Breast epithelium (tissue), 4 donors: ENCODE measurements at places on chromosomes 3 and 15. TPM values are rescaled to one million over a fixed set of nuclear protein-coding genes. Genes with fewer than 3 reads are reported as not detected.

The LYZL4 gene
- total RNA-seq: not detected

- no peaks in the 10 kb centered on the region for H3K27me3 ChIP-seq
- no peak overlapping the region for H3K4me3 ChIP-seq
- no peaks in the 10 kb centered on the region for H3K4me1 ChIP-seq
- DNase-seq: no peak
- H3K36me3 ChIP-seq: no peaks in the 10 kb centered on the region
These were observed 165.2 kb downstream of the ZPLD1 start for GRCh38 chr3:102599819-102600576.

- H3K4me1 ChIP-seq: no peaks in the 10 kb centered on the region
- DNase-seq: no peak
- no peaks in the 10 kb centered on the region for H3K36me3 ChIP-seq
- H3K4me3 ChIP-seq: no peak overlapping the region
- no peaks in the 10 kb centered on the region for H3K27me3 ChIP-seq
- no peak overlapping the region for H3K27ac ChIP-seq
These were observed 9.6 kb downstream of the GALK2 start for GRCh38 chr15:49179433-49180190.

- H3K36me3 ChIP-seq: no peaks in the 10 kb centered on the region
- no peak for DNase-seq
- H3K27ac ChIP-seq: no peak overlapping the region
- no peak overlapping the region for H3K4me3 ChIP-seq
- H3K4me1 ChIP-seq: no peaks in the 10 kb centered on the region
These were observed 29.7 kb downstream of the SUCLG2 start for GRCh38 chr3:67624687-67625086.

The CCR2 gene
- 2.2 TPM for total RNA-seq

DNA sequence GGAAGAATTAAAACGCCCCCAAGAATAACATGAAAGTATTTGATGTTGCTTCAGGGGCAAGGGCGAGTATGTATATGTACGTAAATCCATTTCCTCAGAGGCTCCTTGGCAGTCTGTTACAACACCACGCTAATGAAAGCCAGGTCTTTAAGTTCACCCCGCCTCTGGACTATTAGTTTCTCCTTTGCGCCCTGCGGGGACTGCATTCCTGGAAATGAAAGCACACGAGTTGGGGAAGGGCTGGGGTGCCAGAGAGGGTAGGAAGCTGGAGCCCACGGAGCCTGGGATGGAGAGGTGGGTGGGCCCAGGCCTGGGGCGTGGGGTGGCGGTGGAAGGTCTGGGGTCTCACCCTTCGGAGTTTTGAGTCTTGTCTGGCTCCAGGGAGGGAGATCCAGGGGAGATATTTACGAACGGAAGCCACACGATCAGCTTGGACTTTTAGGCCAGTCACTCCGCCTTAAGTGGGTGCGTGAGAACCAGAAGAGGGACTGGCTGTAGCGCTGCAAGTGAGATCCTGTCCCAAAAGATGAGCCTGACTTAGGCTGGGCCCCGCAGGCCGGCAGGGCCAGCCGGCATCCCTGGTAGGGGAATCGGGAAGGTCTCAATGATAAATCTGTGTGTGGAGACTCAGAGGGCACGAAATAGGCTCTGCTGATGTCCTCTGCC lies 1.6 kb upstream of the PLCL2 start:
- peaks cover 4% of the 10 kb centered on the region for H3K4me1 ChIP-seq
- H3K27ac ChIP-seq: peak overlapping the region; percentile 96

GRCh38 chr15:26893351-26894065 lies 26.6 kb downstream of the GABRA5 start:
- no peak overlapping the region for H3K27ac ChIP-seq
- DNase-seq: no peak
- no peak overlapping the region for H3K4me3 ChIP-seq
- H3K36me3 ChIP-seq: no peaks in the 10 kb centered on the region
- H3K27me3 ChIP-seq: no peaks in the 10 kb centered on the region

DNA sequence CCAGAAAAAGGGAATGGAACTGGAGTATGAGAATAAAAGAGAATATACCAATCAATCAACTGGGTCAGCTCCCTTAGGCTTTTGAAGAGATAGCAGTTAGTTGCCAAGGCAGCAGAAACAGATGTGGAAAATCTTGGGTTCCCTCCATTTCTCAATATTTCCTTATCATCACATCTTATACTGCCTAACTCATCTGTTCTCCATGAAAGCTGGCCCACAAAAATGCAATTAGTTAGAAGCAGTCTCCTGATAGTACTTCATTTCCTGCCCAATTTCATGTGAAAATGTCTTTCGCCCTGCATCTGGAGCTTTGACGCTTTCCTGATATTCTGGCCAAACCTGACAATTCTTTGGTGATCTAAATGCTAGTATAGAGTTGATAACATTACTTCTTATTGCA lies 30.1 kb upstream of the SPTSSB start:
- H3K27ac ChIP-seq: no peak overlapping the region
- no peaks in the 10 kb centered on the region for H3K36me3 ChIP-seq
- H3K27me3 ChIP-seq: no peaks in the 10 kb centered on the region
- no peaks in the 10 kb centered on the region for H3K4me1 ChIP-seq

The RPL39L gene
- 5.4 TPM for total RNA-seq

The STXBP5L gene
- total RNA-seq: not detected

DNA sequence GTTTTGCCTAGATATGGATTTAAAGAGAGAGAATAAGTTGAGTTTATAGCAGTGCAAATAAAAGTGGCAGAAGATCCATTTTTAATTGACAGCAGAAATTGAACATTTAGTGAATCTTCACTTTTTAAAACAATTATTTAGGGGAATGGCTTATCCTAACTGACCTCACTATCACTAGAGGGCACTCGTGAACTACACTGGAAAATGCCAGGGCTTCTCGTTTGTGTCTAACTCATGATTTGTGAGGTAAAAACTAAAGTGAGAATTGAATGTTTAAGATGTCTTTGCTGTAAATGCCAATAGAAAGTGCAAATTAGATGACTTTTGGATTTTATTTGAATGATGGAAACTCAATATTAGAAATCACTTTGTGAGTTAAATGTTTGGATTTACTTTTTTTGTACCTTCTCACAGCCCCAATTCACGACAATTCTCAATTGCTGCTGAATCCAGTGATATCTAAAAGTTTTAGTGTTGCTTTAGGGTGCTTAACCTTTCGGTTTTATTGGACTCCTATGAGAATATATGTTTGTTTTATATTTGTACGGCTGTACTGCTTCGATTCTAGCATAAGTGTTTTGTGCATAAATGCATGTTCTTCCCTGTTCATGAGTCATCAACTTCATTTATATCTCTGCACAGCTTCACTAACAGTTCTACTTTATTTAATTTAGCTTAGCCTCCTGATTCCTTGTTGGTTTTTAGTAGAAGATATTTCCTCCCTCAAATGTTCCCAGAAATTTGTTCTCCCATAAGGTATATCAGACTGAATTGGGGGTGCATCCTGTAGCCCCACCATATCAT lies 462.1 kb downstream of the MFSD1 start:
- no peak overlapping the region for H3K4me3 ChIP-seq
- no peaks in the 10 kb centered on the region for H3K27me3 ChIP-seq
- H3K36me3 ChIP-seq: no peaks in the 10 kb centered on the region
- H3K4me1 ChIP-seq: no peaks in the 10 kb centered on the region

The ANKRD63 gene
- total RNA-seq: not detected

DNA sequence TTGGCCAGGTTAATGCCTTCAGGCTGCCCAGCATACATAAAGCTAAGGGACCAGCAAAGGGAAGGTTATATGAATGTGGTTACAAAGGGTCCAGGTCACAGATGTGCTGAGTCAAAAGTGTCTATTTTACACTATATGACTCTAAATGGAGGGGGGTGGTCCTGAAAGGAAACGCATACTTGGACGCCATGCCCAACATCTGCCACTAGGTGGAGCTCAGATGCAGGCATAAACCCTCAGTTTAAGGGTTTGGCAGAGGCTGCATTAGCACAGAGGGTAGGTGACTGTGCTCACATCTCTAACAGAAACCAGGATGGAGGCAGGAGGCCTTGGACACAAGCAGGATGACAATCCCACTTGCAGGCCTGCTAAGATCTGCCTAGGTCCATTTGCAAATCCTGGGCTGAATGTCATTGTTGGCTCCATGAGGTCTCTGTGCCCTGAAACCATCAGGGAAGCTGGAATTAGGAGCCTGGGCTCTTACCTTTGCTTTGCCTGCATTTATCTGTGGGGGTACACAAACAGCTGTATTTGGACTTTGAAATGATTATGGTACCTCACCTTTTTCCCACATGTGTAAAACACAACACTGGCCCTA lies 55.8 kb downstream of the ZNF621 start:
- no peaks in the 10 kb centered on the region for H3K4me1 ChIP-seq
- peak; percentile 36 for DNase-seq
- no peaks in the 10 kb centered on the region for H3K27me3 ChIP-seq

- no peak overlapping the region for H3K27ac ChIP-seq
- H3K4me1 ChIP-seq: no peaks in the 10 kb centered on the region
- no peaks in the 10 kb centered on the region for H3K27me3 ChIP-seq
- H3K4me3 ChIP-seq: no peak overlapping the region
- no peaks in the 10 kb centered on the region for H3K36me3 ChIP-seq
- DNase-seq: no peak
These were observed 33.8 kb downstream of the FAH start for GRCh38 chr15:80186597-80186996.

- no peaks in the 10 kb centered on the region for H3K27me3 ChIP-seq
- no peaks in the 10 kb centered on the region for H3K36me3 ChIP-seq
- no peak overlapping the region for H3K27ac ChIP-seq
- no peaks in the 10 kb centered on the region for H3K4me1 ChIP-seq
- no peak overlapping the region for H3K4me3 ChIP-seq
- DNase-seq: no peak
These were observed 6.4 kb downstream of the CADM2 start for GRCh38 chr3:84965141-84965540.

The MED12L gene
- 1.6 TPM for total RNA-seq

- H3K27ac ChIP-seq: no peak overlapping the region
- no peak overlapping the region for H3K4me3 ChIP-seq
- H3K27me3 ChIP-seq: no peaks in the 10 kb centered on the region
- no peak for DNase-seq
These were observed 74.3 kb downstream of the DGKG start for GRCh38 chr3:186287711-186288110.

DNA sequence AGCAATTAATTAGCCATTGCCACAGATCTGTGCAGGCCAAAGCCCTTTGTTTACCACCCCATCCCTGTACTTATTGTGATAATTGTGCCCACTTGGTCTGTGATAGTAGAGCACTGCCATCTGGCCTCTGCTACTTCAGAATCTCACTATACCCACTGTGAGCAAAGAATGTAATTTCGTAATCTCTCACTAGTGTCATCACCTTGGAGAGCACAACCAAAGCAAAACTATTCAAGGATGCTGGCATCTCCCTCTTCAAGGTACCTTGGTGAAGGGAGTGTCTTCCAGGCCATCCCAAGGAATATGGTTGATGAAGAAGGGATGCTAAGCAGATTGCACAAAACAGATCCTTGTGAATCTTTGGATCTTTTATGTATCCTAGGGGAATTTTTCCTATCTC lies 34.7 kb upstream of the NOX5 start:
- H3K4me1 ChIP-seq: no peaks in the 10 kb centered on the region
- H3K27ac ChIP-seq: no peak overlapping the region

- no peaks in the 10 kb centered on the region for H3K4me1 ChIP-seq
- H3K36me3 ChIP-seq: no peaks in the 10 kb centered on the region
- no peak overlapping the region for H3K27ac ChIP-seq
- no peak overlapping the region for H3K4me3 ChIP-seq
- H3K27me3 ChIP-seq: no peaks in the 10 kb centered on the region
These were observed 250.8 kb upstream of the FEZF2 start for GRCh38 chr3:62624185-62624584.

The PROK2 gene
- not detected for total RNA-seq

- H3K27ac ChIP-seq: no peak overlapping the region
- no peak for DNase-seq
- no peaks in the 10 kb centered on the region for H3K27me3 ChIP-seq
- H3K4me3 ChIP-seq: no peak overlapping the region
These were observed 318.6 kb downstream of the SUCLG2 start for GRCh38 chr3:67335813-67336212.

The SLC38A3 gene
- total RNA-seq: not detected

DNA sequence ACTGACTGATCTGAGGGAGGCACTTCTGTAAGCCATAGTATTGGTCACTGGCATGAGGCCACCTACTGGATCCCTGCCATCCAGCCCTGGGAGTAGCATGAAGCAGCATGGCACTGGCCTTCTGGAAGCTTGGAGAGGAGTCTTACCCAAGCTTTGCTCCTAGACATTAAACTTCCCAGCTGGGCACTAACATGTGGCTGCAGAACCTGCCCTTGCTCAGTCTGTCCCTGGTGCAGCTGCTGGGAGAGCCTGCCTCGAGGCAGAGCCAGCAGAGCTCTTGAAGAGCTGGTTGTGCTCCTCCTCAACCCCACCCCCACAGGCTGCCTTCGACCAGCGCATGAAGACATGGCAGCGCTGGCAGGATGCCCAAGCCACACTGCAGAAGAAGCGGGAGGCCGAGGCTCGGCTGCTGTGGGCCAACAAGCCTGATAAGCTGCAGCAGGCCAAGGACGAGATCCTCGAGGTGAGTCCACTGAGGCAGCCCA lies 17.1 kb upstream of the SNX22 start:
- H3K36me3 ChIP-seq: peaks cover 4% of the 10 kb centered on the region
- H3K4me1 ChIP-seq: no peaks in the 10 kb centered on the region
- no peaks in the 10 kb centered on the region for H3K27me3 ChIP-seq
- no peak overlapping the region for H3K27ac ChIP-seq
- H3K4me3 ChIP-seq: no peak overlapping the region
- DNase-seq: no peak
